ENCODE measurements at places on chromosomes 12 and 14.

DNA sequence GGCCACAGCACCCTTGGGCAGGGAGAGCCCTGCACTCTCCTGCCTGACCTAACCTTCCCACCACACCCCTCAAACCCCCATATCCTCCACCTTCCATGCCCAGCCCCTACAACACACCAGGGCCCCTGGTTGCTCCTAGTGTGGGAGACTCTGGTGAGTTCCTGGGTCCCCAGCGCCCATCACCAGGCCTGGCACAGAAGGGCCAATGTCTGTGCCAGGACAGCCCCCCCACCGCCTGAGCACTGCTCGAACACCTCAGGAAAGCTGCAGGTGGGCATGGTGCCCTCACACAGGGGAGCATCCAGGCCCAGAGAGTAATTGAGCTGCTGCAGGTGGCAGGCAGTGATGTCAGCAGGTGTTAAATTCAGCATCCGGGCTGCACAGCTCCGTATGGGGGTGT, 15.2 kb downstream of the ADCY6 start:
- DNase-seq, result no peak

DNA sequence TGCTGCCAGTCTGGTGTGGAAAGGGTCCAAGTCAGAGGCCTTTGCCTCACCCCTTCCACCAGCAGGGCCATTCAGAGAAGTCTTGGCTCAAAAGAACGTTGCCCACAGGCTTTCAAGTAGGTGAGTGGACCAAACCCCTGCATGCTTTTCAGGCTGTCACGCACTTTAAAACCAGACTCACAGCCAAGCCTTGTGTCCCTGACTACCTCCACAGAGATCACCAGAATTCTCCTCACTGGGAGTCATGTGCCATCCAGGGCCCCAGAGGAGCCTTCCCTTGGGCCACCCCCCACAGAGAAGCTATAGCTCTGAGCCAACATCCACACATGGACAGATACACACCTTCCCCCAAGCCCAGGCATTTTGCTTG, 283.1 kb downstream of the DPF3 start:
- no peak for DNase-seq

DNA sequence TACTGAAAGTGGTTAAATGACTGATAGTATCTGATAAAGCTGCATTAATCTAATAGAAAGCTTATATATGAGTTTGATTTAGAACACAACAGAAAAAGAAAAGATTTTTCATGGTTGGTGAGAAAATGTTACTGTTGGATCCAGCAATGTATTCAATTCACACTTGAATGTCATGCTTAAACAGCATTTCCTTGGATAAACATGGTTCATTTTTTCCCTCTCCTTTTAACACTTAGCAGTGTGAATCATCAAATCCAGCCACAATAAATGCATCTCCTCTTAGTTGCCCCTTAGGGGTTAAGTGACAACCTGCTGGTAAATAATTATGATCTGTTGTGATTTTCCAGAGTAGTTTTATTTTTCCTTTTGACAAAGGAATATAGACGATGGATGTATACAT, 74.9 kb upstream of the GRIP1 start:
- no peak for DNase-seq

GRCh38 chr14:64444984-64445845, 20.1 kb upstream of the AKAP5 start:
- DNase-seq, result no peak

DNA sequence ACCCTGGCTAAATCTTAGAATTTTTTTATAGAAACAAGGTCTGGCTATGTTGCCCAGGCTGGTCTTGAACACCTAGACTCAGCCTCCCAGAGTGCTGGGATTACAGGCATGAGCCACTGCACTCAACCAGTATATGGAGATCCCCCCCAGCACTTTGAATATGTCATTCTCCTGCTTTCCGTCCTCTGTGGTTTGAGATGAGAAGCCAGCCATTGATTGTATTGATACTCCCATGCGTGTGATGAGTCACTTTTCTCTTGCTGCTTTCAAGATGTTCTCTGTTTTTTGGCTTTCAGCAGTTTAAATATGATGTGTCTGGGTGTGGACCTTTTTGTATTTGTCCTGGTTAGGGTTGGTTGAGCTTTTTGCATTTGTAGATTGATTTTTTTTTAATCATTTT, 75.2 kb upstream of the DNM1L start:
- no peak for DNase-seq

GRCh38 chr14:21088687-21089086, 9.8 kb downstream of the ZNF219 start:
- no peak for DNase-seq

DNA sequence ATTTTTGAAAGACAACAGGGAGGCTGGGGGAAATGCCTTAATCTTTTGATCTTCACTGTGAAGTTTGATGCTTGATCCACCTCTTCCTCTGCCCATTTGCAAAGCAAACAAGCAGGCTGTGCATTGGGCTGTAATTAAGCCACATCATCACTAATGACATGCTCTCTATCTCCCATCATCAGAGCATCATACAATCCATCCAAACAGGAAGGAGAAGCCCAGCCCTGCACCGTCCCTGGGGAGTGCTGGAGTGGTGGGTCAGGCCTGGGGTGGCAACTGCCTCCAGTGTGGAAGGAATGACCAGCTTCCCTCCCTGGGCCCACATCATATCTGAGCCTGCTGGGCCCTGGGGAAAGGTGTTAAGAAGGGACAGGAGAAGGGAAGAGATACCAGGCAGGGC, 6.9 kb upstream of the KRT74 start:
- no peak for DNase-seq

GRCh38 chr14:54322701-54323337, 74.0 kb upstream of the CDKN3 start:
- DNase-seq, result no peak

- DNase-seq, result no peak
These were observed 81.9 kb upstream of the TSPAN8 start for GRCh38 chr12:71239731-71240130.

- DNase-seq, result no peak
These were observed 67.0 kb downstream of the SYT1 start for GRCh38 chr12:78931466-78931990.

- DNase-seq, result no peak
These were observed 24.6 kb downstream of the PLXNC1 start for GRCh38 chr12:94172973-94173372.

DNA sequence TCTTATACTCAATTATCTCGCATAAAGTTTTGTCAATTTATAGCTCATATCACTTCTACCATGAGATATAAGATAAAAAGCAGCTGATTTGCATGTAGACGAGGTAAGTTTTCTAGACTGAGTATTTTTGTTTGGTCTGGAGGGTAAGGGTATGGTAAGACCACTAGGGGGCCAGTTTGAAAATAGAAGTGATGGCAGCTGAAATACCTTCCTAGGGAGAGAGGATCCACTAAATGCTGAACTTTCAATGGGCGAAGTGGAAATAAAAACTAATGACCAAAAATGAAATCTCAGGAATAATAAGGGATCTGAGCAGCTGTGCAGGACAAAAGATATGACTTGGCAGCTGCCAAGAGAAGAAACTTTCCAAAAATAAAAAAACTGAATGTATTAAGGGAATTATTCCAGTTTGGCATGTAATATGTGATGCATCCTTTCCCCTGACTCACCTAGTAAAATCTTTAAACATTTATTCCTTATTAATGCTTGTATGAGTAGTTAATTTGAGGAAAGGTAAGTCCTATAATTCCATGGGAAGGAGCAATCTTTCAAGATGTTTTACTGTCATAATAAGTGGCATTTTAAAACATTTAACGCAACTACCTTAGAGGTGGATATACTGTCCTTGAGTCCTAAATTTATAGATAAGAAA, 754.5 kb downstream of the C12orf50 start:
- DNase-seq, result no peak

DNA sequence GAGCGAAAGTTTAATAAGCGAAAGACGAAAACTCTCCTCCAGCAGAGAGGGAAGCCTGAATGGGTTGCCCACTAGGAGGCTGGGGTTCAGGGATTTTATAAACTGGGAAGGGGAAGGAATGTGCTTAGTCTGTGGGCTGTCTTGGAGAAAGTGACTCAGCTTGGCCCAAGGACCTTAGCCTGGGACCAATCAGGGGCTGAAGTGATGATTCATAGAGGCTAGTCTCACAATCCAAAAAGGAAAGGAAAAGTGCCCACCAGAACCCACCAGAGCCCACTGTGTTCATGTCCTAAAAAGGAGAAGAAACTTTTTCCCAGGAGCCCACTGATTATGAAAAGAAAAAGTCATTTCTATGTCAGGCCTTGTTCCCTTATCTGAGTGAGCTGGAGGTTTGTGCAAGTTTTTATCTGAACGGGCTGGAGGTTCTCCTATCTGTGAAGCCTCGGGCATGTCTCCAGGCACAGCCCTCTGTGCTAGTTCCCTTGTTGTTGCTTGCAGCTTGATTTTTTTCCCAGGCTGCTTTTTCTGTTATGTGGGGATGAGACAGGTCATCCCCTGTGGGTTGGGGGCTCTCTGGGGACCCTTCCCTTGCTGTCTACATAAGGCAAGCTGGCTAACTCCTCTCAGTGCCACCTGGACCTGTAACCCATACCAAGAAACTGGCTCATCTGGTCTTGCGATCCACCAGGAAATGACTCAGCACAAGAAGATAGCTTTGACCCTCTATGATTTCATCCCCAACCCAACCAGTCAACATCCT, 8.3 kb upstream of the GOLGA5 start:
- DNase-seq, result no peak

GRCh38 chr12:12941450-12942350, 10.3 kb downstream of the GPRC5D start:
- DNase-seq, result no peak

DNA sequence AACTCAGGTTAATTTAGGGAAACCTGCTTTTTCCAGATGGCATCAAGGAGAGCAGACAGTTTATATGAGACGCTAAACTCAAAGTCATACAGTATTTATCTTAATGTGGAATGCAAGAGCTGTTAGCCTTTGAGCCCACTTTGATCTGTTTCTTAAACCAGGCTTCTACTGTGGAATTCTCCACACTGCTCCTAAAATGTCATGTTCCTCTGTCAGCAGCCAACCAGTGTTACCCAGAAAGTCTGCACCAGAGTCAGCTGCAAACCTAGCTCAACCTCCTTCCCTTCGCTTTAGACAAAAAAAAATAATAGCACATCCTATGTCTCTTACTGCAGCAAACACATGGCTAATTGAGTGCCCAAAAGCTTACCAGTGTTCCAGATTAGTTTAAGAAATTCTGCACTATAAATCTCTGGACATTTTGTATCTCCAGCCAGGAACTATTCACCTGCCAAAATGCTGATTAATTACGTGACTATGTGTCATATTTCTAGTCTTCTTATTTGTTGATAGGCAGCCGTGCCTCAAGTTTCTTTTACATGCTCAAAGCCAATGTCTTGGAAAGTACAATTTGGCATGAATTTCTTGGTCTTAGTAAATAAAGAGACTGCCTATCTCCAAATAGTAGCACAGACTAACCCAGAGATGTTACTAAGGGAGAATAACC, 21.8 kb downstream of the ARMH4 start:
- DNase-seq, result no peak

- DNase-seq, result no peak
These were observed 48.2 kb downstream of the CALM1 start for GRCh38 chr14:90445011-90445410.

- no peak for DNase-seq
These were observed 139.5 kb upstream of the AMIGO2 start for GRCh38 chr12:47219243-47219642.

GRCh38 chr14:89418452-89418851, 1.4 kb upstream of the FOXN3 start:
- no peak for DNase-seq

- DNase-seq, result no peak
These were observed 545 bp downstream of the SMARCC2 start for GRCh38 chr12:56188778-56189098.

DNA sequence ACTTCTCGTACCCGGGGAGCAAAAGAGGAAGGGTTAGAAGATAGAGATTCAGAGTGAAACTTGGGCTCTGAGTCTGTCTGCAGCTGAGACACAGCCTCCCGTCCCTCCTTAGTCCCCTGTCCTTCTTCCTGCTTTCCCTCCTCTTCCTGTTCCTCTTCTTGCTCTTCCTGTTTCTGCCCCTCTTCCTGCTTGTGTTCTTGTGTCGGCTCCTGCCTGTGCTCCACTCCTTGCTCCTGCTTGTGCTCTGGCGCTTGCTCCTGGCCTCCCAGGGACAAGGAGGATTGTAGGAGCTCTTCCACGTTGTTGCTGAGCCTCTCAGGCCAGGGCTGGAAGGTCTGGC, 3.0 kb downstream of the ACRBP start:
- DNase-seq, result no peak

GRCh38 chr12:29187756-29188155, 38.7 kb downstream of the FAR2 start:
- no peak for DNase-seq

- DNase-seq, result no peak
These were observed 6.0 kb upstream of the MANSC4 start for GRCh38 chr12:27785882-27786570.

- DNase-seq, result no peak
These were observed 7.7 kb upstream of the LRRC23 start for GRCh38 chr12:6896846-6897435.
